CD8-positive, alpha-beta memory T cell (primary cell): ENCODE measurements at places on chromosomes 1 and 21.

DNA sequence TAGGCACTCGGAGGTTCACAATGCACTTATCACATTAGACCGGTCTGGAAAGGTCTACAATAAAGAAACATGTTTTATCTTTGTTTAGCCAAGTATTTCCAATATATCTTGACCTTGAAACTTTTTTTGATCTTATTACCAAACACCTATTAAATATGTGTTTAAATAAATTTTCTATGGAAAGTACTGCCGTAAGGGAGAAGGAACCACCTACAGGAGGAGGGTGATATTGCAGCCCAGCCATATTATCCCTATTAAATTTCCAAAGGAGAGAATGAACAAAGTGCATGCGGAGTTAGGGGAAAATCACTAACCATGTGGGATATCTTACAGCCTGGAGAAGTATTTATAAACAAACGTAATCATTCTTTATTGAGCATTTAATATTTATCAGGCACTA is 14.5 kb downstream of the BRINP2 start:
- no peak for DNase-seq

- DNase-seq: peak; percentile 11
These were observed 129.9 kb downstream of the ZNF281 start for GRCh38 chr1:200279810-200280411.

DNA sequence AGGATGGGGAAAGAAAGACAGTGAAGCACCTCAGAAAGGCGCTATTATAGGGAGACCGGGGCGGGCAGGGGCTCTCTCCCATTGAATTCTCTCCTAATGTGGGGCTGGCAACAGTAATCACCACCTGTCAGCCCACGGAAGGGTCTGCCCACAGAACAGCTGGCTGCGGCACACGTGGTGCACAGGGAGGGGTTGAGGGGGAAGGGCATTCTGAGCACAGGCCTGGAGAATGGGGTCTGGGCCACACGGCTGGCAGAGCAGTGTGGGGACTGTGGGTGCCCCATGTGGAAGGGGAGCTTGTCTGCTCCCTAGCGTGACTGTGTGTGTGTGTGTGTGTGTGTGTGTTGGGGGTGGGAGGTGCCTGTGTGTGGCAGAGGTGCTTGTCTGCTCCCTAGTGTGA is 4.1 kb downstream of the OLFML3 start:
- no peak for DNase-seq

DNA sequence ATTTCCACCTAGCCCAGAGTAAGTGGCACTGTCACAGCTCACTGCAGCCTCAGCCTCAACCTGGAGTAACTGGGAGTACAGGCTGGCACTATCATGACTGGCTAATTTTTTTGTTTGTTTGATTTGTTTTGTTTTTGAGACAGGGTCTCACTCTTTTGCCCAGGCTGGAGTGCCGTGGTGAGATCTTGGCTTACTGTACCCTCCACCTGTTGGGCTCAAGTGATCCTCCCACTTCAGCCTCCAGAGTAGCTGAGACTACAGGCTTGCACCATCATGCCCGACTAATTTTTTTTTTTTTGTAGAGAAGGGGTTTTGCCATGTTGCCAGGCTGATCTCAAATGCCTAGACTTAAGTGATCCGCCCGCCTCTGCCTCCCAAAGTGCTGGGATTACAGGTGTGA is 2.5 kb downstream of the UCK2 start:
- DNase-seq: no peak

GRCh38 chr1:15424146-15424667 is 14.0 kb upstream of the CTRC start:
- DNase-seq: no peak

- DNase-seq: no peak
These were observed 138.4 kb upstream of the BACE2 start for GRCh38 chr21:41029571-41029970.

DNA sequence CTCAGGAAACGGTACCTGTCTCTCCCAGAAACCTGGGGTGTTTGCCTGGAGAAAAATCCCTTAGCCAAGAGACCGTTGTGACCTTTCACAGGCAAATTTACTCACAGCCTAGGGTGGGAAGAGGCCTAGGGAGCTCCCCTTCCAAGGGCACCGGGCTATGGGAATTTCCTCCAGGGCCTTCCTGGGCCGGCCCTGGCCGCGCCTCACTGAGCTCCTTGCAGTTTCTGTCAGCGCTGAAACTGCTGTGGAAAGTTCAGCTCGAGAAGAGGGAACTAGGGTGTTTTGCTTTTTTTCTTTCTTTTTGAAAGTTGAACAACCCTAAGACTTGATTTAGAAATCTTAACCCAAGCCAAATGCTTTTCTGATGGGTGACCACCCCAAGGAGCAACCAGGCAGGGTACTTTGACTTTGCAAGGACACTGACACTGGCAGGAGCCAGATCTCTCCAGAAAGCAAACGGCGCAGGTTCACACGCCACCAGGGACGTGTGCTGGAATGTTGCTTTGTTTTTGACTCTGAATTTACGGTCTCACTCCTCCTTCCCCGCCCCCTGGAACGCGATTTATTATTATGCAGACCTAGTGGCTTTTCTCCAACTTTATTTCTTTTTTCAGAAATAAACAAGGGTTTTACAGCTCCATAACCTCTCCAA is 229.6 kb upstream of the JUN start:
- no peak for DNase-seq
